ENCODE measurements at places on chromosomes 3 and 15.

GRCh38 chr3:152853196-152853595 lies 18.3 kb downstream of the P2RY1 start:
- DNase-seq, result no peak

- peak; percentile 19 for DNase-seq
Observed at GRCh38 chr15:82810061-82810889, 847 bp downstream of the WHAMM start.

DNA sequence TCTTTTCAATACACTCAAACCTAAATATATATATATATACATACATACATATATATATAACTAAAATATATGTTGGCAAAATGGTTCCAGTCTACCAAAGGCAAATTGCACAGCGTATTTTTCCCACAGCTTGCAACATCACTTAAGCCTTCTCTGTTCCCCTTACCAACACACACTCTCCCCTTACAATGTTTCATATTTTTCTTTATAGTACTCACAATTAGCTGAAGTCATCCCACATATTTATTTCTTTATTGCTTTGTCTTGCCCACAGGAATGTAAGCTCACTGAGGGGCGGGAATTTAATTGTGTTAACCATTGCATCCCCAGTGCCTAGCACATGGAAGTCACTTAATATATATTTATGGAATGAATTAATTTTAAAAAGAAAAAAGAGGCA lies 288.3 kb downstream of the ULK4 start:
- no peak for DNase-seq

DNA sequence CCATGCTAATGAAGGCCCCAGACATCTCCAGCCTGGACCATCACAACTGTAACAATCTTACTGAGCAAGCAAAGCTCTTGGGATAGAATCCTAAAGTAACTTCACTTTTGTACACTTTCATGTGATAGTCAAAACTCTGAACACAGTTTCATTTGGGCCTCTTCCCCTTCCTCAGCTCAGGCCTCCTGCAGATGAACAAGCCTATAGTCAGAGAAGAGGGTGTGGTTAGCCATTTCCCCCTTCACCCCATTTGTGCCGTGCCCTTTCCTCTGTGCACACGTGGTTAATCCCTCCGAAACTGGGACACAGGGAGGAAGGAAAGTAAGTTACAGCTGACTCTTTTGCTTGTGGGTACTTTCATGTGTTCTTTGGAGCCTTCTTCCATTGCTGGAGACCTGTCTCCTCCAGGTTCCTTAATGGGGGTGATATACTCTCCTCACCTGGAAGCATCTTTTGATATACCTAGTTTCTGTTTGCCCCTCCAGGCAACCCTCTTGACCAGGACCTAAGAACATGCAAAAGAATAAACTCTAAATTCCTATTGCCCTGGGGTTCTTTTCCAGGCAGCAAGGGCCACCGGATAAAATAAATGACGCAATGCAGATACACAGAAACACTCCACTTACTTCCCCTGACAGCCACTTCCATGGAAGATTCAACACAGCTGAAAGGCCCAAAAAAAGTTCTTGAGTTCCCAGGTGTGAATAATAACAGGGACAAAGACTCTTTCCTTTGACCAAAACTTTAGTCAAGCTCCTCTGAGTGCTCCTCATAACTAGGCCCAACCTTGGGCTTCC lies 29.6 kb upstream of the CSTA start:
- DNase-seq, result no peak

DNA sequence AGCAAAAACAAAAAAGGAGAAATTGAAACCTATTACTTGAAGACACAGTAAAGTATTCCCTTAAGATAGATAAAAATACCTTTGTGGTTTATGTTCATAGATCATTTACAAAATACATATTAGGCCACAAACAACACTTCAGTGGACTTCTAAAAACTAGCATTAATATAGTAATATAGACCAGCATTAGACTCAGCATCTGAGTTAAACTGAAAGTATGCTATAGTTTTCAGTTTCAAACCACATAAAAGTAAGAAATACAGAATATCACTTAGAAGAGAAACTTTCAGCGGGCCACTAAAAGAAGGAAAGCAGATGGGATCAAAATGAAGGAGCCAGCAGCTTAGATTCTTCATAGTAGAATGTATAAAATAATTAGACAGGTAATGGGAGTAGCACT lies 86.6 kb downstream of the MSL2 start:
- DNase-seq, result no peak

- no peak for DNase-seq
Observed at GRCh38 chr3:171261487-171261886, 198.7 kb downstream of the TNIK start.

- DNase-seq, result no peak
Observed at GRCh38 chr3:156460206-156460611, 94.7 kb downstream of the SSR3 start.

GRCh38 chr3:11770477-11771391 lies 76.0 kb downstream of the TAMM41 start:
- peak; percentile 71 for DNase-seq

DNA sequence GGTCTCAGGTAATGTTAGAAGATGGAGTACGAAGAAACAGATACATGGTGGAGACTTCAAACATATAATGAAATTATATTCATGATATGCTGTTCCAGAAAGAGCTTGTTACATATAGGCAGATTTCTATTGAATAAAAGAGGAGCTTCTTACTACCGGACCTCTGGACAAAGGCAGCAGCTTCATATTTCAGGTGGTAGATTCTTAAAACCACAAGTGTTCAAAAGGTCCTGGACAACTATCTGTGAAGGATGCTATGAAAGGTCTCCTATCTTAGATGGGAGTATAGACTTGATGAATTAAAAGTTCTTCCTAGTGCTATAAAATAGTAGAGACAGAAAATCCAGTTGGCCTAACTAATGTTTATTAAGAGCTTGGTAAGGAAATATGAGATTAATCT lies 43.2 kb downstream of the MYLK start:
- DNase-seq, result no peak

GRCh38 chr3:191355406-191355805 lies 25.1 kb upstream of the UTS2B start:
- no peak for DNase-seq
